ENCODE measurements at places on chromosomes 13 and 19.
A peak's percentile ranks its signal among the peaks of the same experiment; 100 is the strongest.

GRCh38 chr19:45659096-45659729 lies 8.8 kb upstream of the GIPR start:
- DNase-seq: no peak

DNA sequence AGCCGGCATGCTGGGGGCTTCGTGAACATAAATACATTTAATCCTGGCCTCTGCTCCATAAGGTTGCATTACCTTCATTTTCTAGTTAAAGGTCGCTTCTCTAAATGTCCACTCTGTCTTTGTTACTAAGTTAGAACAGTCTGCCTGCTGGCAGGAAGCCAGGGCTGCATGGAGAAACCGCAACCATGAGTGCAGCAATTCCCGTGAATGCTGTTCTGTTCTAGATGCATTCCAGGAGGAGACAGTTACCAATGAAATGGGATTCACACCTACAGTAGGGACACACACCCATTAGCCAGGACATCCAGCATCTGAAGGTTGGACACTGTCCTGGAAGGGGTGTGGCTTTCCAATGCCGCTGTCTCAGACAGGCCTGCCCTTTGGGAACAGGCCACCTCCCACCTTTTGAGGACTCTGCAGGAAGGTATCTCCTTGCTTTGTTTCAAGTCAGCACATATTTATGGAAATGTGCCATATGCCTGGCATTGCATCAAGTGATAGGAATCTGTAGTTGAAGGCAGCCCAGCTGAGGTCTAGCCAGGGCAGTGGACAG lies 129.7 kb downstream of the SLC7A1 start:
- no peak for DNase-seq

GRCh38 chr13:26878438-26878837 lies 117.9 kb upstream of the GPR12 start:
- DNase-seq: no peak

GRCh38 chr19:39131255-39131755 lies 5.7 kb downstream of the PAK4 start:
- DNase-seq: no peak

GRCh38 chr19:38531515-38531914 lies 86.2 kb downstream of the MAP4K1 start:
- no peak for DNase-seq

GRCh38 chr19:16462757-16463250 lies 9.0 kb downstream of the EPS15L1 start:
- DNase-seq: no peak

- no peak for DNase-seq
Measured at GRCh38 chr19:45568732-45569131, 15.9 kb downstream of the OPA3 start.

GRCh38 chr19:7492142-7492541 lies 3.3 kb upstream of the PEX11G start:
- DNase-seq: peak; percentile 82

- DNase-seq: no peak
Measured at GRCh38 chr13:73274147-73274546, 215.3 kb downstream of the KLF5 start.

DNA sequence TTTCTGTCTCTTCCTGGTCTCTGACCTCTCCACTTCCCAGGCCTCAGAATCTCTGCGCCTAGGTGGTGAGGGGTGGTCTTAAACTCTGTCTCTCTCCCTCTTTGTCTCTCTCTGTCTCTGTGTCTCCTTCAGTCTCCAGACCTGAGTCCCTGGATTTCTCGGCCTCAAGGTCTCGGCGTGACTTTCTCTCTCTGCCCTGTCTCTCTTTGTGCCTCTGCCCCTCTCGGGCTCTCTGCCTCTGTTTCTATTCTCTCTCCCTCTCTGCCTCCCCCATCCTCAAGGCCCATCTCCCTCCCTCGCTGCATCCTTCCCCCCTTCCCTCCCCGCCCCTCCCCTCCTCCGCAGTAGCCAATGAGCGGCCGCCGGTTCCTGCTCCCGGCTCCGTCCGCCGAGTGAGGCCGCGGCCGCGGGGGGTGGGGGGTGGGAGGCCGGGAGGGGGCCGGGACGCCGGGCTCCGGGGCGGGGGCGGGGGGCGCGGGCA lies at the start of gene CACNG7:
TSS of gene CACNG7 (plus strand) at position 344 of the 481 bp plus-strand sequence. CDS start 3,554 bp downstream, outside the sequence.
- DNase-seq: no peak

- no peak for DNase-seq
Measured at GRCh38 chr19:39867133-39867532, 21.0 kb upstream of the FBL start.

GRCh38 chr13:98515818-98516465 lies 61.0 kb downstream of the STK24 start:
- no peak for DNase-seq

GRCh38 chr13:46934749-46935148 lies 37.9 kb upstream of the HTR2A start:
- DNase-seq: no peak

- no peak for DNase-seq
Measured at GRCh38 chr19:42193706-42194105, 23.8 kb downstream of the DEDD2 start.

DNA sequence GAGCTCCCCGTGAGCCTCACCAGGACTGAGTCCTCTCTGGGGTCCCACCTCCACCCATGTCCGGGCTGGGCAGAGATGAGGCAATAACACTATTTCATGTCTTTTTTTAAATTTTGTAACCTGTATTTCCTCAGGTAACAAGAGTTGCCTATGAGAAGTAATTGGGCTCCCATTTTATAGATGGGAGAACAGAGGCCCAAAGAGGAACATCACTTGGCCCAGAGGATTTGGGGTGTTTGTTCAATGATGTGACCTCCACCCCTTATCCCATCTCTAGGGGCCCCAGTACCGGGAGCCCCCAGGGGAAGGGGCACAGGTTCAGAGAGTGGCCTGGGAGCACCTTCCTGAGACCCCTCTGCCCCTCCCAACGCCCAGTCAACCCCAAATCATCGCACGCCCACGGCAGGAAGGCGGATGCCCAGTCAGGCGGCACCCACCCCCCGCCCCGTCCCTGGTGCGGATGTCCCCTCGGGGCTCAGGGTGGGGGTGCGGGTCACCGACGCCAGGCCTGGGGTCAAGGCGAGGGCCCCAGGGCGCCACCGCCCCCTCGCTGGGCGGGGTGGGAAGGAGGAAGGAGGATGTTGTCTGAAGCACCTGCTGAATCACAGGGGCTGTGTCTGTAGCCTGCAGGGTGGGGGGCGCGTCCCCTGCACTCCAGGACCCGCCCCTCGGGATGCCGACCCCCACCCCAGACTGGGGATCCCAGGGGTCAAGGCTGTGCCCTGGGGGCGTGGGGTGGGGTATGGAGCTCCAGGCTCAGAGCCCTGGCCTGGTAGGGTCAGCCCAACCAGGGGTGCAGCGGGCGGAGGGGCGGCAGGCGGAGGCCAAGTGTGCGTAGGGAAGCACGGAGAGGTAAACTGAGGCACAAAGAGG lies 9.0 kb upstream of the CIRBP start:
- peak; percentile 77 for DNase-seq

- no peak for DNase-seq
Measured at GRCh38 chr19:330503-330902, 14.1 kb downstream of the MIER2 start.

GRCh38 chr13:48403151-48403631 lies 9.7 kb downstream of the LPAR6 start:
- DNase-seq: peak; percentile 50

DNA sequence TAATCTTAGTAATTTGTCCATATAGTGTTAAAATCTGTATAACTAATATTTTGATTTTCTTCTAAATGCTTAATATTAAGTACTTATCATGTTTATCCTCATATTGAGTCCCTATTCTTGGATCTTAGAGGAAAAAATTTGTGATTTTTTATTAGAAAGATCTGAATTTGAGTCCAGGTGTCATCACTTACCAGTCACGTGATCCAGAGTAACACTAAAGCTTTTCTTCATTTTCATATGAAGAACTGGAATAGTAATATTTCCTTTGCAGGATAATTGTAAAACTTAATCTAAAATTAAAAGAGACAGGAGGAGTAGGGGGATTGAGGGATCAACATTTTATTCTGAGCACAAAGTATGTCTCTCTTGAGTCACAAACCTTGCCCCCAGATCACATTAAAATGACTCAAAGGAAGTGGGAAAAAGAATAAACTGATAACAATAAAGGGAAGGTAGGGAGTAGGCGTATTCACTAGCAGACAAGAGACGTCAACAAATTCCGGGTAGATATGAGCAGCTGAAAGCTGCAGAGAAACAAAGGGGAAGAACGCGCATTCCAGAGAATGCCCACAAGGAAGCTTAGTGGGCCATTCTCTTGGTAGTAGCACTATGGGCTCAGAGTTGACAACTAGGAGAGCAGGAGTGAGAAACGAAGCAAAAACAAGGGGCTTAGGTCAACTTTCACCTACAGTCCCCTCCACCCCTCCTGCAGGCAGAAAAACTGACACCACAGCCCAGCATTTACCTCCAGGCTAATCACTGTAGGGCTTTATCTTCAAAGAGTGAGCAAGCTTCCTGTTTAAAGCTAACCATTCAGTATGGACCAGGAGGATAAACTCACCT lies 123.1 kb downstream of the SPRY2 start:
- no peak for DNase-seq

- DNase-seq: peak; percentile 83
Measured at GRCh38 chr19:10420444-10421239, at the start of gene PDE4A. TSS of gene PDE4A (plus strand) at chr19:10420538. CDS start at chr19:10420765, 227 bp downstream.

DNA sequence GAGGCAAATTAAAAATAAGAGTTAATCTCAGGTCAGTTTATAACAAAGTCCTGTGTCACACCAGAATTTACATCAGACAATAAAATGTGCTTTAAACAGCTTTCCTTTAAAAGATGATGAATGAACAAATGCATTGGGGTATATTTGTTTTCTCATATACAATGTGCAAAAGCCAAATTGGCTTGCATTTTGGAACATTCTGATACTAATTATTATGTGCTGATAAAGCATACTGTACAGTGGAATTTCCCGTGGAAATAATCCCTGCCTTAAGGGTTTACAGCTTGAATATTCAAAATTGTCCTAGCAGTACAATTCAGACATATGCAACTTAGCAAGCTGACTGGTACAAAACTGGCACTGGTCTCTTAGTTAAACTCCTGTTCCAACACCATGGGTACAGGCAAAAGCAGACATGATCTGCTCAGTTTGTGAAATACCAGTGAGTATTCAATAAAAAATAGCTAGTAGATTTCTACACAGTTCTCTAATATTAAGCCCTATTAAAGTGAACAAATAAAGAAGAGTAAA lies 373.4 kb downstream of the SLITRK1 start:
- no peak for DNase-seq

DNA sequence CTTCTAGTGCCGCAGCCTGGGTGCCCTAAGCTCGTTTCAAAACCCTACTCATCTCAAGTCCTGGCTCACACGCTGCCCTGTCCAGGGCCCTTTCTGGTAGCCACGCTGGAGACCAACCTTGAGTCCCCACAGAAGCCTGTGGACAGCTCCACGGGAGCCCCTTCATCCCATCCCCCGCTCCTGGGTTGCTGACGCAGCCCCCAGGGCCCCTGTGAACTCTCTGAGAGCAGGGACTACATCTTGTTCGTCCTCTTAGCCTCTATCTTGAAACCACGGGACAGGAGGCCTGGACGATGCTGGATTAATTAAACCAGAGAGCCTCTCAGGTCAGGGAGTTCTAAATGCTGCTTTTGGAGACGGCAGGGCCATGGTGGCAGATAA lies 7.4 kb downstream of the MLLT1 start:
- no peak for DNase-seq

GRCh38 chr19:7871437-7872305 lies 2.5 kb downstream of the PRR36 start:
- DNase-seq: peak; percentile 97

DNA sequence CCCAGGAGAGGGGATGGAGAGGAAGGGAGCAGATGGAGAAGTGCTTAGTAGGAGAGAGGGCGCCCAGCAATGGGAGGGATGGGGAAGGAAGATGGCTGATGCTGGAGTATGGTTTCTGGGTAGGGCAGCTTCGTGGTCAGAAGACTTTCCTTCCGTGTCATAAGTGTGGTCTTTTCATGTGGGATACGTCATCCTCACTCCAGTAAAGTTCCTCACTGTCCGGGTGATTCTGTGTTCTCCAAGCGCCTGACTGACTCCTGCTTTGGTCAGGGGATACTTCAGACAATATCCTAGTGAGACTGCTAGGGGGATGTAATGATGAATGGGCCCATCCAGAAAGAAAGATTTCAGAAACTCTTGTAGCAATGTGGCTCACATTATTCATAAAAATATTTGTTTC lies 3.9 kb upstream of the OR10H3 start:
- no peak for DNase-seq

GRCh38 chr13:51495316-51495715 lies 42.5 kb upstream of the INTS6 start:
- no peak for DNase-seq

- no peak for DNase-seq
Measured at GRCh38 chr19:1610579-1610978, 5.3 kb upstream of the UQCR11 start.

GRCh38 chr19:42121036-42121621 lies 11.1 kb downstream of the POU2F2 start:
- peak; percentile 40 for DNase-seq

DNA sequence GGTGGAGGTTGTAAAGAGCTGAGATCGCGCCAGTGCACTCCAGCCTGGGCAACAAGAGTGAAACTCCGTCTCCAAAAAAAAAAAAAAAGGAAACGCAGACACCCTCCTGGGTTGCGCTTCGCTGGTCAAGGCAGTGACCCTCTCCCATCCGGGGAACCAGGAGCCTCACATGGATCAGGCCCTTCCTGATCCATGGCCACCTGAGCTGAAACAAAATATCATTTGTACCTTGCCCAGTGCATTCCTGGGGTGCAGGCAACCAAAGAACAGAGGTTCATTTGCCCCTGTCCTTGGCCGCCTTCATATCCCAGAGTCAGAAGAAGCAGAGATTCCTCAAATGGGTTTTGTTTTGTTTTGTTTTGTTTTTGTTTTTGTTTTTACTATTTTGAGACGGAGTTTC lies 8.0 kb upstream of the LSM4 start:
- no peak for DNase-seq

DNA sequence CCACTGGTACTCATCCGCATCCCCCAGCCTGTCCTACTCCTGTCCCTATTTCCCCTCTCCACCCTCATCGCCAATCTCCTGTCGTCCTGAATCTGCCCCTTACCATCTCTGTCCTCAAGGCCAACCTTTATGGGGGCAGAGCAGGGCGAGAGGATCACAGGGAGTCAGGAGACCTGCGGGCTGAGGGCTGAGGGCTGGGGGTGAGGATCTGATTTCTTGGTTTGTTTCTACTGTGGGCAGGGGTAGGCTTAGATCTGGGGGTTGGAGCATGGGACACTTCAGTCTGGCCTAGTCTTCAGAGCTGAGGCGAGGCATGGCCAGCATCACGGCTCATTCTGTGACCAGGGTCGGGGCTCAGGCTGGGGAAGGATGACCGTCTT lies 16.5 kb upstream of the ERCC1 start:
- peak; percentile 19 for DNase-seq

DNA sequence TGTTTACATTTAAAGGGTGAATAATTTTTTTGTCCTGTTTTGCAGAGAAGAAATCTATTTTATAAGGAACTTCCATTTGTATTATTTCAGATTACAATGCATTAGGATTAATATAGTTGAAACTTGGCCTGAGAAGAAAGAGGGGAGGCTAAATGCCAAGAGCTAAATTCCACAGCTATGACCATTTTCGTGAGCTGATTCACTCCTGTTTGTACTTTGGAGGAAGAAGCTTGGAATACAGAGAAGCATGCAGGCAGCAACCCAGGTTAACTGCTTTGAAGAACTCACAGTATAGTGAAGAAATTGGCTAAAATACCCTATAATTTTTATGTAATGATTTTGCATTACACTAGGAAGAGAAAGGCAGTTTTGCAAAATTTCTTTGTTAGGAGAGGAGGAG lies 309.4 kb upstream of the KLF12 start:
- no peak for DNase-seq

Data from activated CD4-positive, alpha-beta T cell treated with anti-CD3 and anti-CD28 coated beads for 36 hours (primary cell).